ENCODE measurements at places on chromosomes 3 and 15.

- no peak for DNase-seq
These were observed 80.1 kb downstream of the SSR3 start for GRCh38 chr3:156474560-156475389.

- DNase-seq: no peak
These were observed 95.8 kb upstream of the KLF13 start for GRCh38 chr15:31230630-31231485.

DNA sequence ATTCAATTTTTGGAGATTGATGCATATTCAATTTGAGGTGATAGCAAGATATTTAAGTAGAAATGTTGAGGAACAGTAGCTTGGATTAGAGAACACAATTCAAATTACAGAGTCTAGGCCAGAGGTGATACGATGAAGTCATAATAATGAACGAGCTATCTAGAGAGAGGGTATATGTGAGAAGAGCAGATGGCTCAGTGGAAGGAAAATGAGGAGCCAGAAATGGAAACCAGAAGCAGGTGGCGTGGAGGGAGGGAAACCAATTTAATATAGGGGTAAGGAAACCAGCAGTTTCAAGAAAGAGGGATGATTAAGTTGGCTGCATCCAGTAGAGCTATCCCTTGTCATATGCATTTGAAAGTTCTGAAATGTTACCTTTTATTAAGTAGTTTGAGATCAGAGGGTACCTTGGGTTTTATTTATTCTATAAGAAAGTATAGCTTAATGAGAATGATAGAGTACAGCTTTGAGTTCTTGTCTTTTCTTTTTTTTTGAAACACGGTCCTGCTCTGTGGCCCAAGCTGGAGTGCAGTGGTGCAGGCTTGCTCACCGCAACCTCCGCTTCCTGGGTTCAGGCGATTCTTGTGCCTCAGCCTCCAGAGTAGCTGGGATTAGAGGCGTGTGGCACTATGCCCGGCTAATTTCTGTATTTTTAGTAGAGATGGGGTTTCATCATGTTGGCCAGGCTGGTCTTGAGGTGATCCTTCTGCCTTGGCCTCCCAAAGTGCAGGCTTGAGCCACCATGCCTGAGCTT lies 22.1 kb downstream of the NCK1 start:
- DNase-seq: no peak

GRCh38 chr3:112699436-112699978 lies 58.6 kb upstream of the CCDC80 start:
- no peak for DNase-seq

DNA sequence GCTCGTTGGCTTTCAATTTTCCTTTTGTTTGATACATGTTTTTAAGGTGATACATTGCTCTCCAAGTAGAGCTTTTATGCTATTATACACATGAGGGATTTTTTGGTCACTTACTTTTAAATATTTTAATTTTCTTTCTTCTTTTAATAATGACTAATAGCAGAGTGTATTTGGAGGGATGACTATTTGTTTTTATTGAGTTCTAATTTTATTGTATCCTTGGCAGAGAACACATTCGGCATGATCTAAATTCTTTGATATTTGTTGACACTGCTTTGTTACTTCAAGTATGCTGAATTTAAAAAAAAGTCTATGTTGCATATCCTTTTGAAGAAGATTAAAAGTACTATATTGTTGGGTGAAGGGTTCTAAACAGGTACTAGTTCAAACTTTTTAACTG lies 149.9 kb upstream of the PDZRN3 start:
- DNase-seq: no peak

DNA sequence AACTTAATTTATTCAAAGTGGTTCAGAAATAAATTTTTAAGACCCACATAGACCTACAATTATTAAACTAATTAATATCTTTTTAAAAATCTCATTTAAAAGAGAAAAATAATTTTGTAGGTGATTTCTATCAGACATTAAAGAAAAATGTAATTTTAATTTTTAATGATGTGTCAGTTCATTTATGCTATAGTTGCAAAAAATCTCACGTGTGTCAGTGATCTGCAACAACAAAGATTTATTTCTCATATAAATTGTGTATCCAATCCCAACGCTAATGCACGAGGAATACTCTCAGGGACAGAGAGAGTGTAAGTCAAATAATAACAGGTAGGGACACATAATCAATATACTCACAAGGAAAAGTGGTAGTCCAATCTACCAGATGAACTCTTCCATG lies 456.6 kb upstream of the CCDC54 start:
- DNase-seq: no peak

DNA sequence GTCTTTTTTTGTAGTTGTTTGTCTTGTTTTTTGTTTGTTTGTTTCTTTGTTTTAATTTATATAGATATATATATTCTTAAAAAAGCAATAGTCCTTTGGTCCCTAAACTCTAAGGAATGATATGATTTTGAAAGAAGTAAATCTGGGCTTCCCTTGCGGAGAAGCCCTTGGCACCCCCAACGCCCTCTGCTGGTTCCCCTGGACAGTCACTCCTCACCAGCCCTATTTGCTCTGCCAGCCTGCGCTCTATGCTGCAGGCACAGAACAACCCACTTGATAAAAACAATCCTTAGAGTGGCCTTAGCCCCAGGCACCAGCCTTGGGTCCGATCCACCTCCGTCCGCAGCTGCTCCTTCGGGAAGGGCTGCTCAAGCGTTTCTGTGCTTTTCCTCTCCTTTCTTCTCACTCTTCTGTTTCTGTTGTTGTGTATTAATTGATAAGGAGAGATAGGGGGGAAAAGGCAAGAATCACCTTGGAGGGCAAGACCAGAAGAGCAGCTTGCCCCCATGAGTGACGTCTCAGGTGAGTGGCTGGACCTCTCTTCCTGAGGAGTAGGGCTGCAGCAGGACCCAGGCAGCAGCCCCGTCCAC lies 13.7 kb upstream of the PARP6 start:
- peak; percentile 9 for DNase-seq

- no peak for DNase-seq
These were observed 235.4 kb downstream of the NFKBIZ start for GRCh38 chr3:102084704-102085103.

GRCh38 chr3:15805756-15806266 lies 8.0 kb upstream of the ANKRD28 start:
- no peak for DNase-seq

DNA sequence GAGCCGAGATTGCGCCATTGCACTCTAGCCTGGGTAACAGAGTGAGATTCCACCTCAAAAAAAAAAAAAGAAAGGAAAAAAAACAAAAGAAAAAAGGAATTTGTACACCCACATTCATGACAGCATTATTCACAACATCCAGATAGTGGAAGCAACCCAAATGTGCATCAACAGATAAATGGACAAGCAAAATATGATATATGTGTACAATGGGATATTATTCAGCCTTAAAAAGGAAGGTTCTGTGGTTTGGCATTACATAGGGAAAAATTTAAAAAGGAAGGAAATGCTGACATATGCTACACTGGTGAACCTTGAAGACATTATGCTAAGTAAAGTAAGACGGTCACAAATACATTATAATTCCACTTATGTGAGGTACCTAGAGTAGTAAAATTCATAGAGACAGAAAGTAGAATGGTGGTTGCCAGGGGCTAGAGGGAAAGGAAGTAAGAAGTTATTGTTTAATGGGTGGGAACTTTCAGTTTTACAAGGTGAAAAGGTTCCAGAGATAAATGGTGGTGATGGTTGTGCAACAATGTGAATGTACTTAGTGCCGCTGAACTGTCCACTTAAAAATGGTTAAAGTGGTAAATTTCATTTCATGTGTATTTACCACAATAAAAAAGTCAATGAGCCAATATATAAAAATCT lies 118.5 kb downstream of the MYLK start:
- no peak for DNase-seq

DNA sequence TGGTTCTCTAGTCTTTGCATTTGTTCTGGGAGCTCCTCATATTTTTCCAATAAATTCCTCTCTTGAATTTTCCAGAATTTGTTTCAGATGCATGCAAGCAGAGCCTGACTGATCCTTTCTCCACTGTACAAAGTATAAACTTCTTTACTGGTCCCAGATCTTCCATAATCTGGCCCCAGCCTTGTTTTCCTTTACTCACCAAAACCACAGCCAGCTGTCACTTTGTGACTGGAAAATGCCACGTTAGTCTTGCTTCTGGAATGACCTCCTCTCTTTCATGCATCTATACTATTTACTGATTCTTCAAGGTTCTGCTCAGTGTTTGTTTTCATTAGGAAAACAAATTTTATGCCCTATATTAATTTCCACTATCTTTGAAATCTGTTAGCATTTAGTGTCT lies 60.4 kb upstream of the SPPL2A start:
- no peak for DNase-seq

DNA sequence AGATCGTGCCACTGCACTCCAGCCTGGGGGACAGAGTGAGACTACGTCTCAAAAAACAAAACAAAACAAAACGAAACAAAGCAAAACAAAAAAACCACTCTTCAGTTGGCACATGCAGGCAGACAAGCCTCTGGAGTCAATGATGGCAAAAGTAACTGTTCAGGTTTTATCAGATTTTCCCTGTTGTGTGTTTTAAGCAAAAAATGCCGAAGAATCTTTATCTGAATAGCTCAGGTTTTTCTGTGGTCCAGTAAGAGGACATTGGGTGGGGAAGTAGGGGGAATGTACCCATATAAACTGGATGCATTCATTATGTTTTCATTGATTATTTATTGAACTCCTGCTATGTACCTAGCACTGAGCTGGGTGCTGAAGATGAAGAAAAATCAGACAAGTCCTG lies 20.8 kb upstream of the BCL2A1 start:
- no peak for DNase-seq

DNA sequence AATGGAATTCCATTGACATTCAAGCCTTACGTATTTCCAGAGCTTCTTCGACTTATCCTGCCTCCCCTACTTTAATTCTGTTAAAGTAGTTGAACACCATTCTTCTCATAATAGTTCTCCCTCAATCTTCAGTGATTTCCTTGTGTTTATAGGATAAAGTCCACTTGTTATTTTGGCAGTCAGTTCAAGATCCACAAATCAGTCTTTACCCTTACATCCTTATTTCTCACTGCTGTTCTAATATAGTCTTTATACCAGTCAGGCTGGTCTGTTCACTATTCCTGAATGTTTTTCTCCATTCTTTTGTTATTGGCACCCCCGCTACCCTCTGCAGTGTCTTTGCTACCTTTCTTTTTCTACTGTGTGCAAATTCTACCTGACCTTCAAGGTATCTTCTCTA lies 29.7 kb downstream of the ATP6V1A start:
- no peak for DNase-seq

- peak; percentile 22 for DNase-seq
These were observed 27.4 kb downstream of the SLCO2A1 start for GRCh38 chr3:134002306-134002705.

- no peak for DNase-seq
These were observed 3.0 kb downstream of the ALCAM start for GRCh38 chr3:105369500-105370371.

- DNase-seq: no peak
These were observed 184.0 kb downstream of the IGSF11 start for GRCh38 chr3:118850687-118851086.

GRCh38 chr15:63597038-63597790 lies at the start of gene FBXL22:
Gene FBXL22, plus strand, starts transcription at chr15:63597387. Its CDS starts 6 bp downstream, at chr15:63597393.
- no peak for DNase-seq

- DNase-seq: no peak
These were observed at the start of gene VWA5B2 for GRCh38 chr3:184229394-184230080. Gene VWA5B2, plus strand, starts transcription at chr3:184229585. Its CDS starts 944 bp downstream, at chr3:184230529.

DNA sequence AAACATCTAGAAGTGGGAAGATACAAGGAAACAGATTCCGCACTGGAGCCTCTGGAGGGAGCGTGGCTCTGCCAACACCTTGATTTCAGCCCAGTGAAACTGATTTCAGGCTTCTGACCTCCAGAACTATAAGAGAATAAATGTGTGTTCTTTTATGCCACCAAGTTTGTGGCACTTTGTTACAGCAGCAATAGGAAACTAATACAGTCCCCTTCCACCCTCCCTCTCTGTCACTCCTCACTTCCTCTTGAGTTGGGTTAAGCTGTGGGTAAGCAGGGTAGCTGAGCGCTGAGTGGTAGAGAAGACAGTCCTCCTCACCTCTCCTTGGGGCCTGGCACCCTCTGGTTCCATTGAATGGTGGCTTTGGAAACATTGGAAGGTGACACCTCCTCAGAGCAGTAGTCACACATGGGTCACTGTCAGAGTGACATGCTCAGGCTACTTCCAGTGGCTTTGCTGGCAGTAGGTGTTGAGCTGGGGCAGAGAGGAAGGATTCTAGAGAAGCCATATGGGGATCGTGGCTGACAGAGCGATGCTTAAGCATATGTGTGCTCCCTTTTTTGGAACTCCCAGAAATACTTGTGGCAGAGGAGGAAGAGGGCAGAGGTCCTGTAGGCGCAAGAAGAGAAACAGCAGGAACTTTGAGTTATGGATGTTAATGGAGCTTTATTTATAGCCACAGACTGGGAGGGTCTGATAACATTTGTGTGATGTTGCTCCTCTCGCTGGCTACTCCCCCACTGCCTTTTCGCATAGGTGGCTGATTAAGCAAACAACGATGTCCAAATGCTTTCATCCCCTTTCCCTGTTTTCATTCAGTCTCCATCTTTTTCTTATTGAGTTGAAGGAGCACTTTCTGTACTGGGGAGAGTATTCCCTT lies 14.8 kb upstream of the HCN4 start:
- DNase-seq: no peak

DNA sequence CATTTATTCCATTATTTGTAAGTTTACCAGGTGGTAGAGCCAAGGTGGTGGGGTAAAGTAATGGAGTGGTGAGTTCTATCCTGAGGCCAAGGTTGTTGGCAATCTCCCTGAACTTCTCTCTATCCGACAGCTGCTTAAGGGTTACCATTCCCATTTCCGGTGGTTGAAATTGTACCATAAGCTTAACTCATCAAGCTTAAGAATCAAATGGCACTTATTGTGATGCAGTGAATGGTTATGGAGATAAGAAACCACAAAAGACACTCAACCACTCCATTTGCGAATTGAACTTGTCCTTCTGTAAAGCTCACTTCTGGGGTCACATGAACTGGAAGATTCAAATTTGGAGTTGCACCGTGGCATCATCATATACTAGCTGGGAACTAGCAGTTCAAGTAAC lies 287.4 kb upstream of the SLCO3A1 start:
- no peak for DNase-seq

DNA sequence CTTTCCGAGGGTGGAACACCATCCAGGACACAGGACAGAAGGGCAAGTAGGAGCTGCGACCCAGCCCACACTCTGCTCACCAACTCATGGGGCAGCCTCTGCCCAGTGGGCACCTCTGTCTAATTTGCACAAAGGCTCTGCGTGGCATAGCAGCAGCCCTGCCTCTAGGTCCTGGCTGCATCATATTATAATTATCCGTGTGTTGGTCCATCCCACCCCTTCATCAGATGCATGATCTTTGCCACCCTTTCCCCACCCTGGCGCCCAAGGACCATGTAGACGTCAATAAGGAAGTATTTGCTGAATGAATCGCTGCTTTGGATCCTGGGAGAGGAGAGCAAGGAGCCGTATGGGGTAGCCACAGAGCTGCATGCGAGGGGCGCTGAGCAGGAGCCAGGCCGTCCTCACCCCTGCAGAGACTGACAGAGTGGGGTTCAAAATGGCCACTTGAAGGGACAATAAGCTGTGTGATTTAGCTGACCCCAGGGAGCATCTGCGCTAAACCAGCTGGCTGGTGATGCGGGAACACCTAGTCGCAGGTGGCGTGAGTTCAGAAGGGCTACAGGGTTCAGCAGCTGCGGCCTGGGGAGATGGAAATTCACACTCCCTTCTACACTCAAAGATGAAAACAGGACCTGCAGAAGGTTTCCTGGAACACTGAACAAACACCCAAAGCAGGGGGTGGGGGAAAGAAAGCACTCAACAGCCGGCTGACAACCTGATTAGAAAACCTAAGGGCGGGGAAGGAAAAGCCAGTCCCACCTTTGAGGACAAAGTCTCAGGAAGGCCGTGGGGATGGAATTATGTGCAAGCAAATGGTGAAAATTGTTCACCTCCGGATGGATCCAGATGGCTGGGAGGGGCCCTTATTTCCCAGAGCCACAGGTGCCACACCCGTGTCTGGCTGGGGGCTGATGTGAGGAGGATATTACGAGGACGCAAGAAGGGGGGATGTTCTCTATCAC lies 6.4 kb downstream of the MGLL start:
- no peak for DNase-seq

All from fibroblast of the conjunctiva (primary cell).